Heart right ventricle (tissue), 16 donors: ENCODE measurements at places on chromosomes 12 and 14. TPM values are rescaled to one million over a fixed set of nuclear protein-coding genes. Genes with fewer than 3 reads are reported as not detected.

DNA sequence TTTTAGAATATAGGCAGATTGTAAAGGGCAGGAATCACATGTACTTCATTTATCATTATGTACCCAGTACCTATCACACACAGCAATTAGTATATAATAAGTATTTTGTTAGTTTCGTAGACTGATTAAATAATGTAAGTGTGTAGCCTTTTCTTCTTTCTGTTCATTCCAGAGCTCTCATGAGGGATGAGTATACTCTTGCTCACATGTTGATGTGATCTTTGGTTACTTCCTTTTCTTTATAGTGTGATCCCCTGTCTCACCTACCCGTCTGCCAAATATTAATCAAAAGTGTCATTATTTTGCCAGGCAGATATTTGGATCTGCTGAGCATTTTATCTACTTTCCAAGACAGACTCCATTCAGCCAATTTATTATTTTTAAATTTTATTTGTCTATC, 156.1 kb downstream of the PCNX1 start:
- no peak overlapping the region for H3K27ac ChIP-seq
- H3K36me3 ChIP-seq: no peaks in the 10 kb centered on the region
- H3K4me1 ChIP-seq: no peaks in the 10 kb centered on the region
- H3K27me3 ChIP-seq: no peaks in the 10 kb centered on the region
- H3K4me3 ChIP-seq: no peak overlapping the region
- no peak for DNase-seq

DNA sequence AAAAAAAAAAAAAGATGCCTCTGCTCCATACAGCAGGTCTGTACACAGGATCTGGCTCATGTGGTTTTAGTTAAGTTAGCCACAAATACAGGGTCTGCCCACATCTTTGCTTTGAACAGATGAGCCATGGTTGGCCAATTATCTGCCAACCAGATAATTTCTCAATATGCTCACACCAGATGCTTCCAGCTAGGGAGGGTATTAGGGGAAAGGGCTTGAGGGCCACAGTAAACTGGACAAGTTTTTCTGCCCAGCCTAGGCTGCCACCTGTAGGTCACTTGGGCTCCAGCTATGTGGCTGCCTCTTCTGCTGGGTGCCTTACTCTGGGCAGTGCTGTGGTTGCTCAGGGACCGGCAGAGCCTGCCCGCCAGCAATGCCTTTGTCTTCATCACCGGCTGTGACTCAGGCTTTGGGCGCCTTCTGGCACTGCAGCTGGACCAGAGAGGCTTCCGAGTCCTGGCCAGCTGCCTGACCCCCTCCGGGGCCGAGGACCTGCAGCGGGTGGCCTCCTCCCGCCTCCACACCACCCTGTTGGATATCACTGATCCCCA, 776 bp downstream of the RDH5 start:
- no peaks in the 10 kb centered on the region for H3K27me3 ChIP-seq
- peaks cover 88% of the 10 kb centered on the region for H3K4me1 ChIP-seq
- peak overlapping the region; percentile 89 for H3K27ac ChIP-seq
- H3K36me3 ChIP-seq: no peaks in the 10 kb centered on the region
- DNase-seq: no peak

Gene CRIP2
- 873 TPM for total RNA-seq

GRCh38 chr14:95346820-95347219, 27.1 kb upstream of the CLMN start:
- no peak overlapping the region for H3K27ac ChIP-seq
- H3K36me3 ChIP-seq: no peaks in the 10 kb centered on the region
- H3K4me3 ChIP-seq: no peak overlapping the region
- no peak for DNase-seq
- no peaks in the 10 kb centered on the region for H3K27me3 ChIP-seq
- H3K4me1 ChIP-seq: no peaks in the 10 kb centered on the region

DNA sequence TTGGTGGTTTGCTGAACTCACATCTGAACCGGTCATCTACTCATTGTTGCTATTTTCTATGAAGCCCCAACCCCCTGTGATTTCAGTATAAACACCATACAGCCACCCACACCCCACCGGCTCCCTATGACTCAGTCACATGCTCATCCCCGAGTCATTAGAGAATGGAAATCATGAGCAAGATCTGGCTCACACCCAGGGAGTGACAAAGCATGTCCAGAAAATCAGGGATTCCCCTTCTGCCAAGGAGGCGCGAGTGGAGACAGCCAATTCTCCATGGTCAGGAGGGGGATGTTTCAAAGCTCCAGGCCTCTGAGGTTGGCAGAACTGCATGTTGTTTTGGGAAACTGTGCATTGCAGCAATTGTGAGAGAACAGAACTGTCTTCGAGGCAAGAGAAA, 657.5 kb upstream of the TBX3 start:
- H3K4me3 ChIP-seq: no peak overlapping the region
- H3K36me3 ChIP-seq: no peaks in the 10 kb centered on the region
- H3K27me3 ChIP-seq: no peaks in the 10 kb centered on the region
- DNase-seq: peak; percentile 81
- peak overlapping the region; percentile 76 for H3K27ac ChIP-seq

DNA sequence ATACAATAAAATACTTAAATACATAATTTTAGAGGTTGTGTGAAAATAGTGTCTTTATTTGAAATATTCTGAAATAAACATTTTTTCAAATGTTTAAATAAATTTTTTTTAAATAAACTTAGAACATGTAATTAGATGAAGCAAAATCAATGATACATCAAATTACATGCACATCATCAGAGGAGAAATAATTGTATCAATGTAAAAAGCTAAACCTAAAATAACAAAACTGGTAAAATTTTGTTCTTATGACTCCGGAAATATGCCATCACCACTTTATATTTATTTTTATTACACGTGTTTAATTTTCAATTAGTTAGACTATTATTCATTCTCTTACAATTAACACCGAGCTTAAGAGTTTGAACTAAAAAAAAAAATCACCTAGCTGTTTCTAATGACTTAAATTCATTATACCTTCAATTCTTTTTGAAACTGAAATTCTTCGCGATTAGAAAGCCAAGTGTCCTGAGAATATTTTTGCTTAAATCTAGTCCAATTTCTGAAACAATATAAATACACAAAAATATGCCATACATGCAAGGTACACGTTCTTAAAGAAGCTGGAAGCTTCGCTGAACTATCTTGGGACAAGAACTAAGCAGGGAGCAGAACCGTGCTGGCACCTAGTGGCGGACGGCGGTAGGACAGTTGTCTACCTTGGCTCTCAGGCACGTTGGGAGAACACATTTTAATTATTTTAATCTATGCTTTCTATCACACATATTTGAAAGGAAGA, 230.5 kb downstream of the SLC25A21 start:
- no peak overlapping the region for H3K4me3 ChIP-seq
- no peaks in the 10 kb centered on the region for H3K4me1 ChIP-seq
- H3K27ac ChIP-seq: no peak overlapping the region
- H3K27me3 ChIP-seq: no peaks in the 10 kb centered on the region

DNA sequence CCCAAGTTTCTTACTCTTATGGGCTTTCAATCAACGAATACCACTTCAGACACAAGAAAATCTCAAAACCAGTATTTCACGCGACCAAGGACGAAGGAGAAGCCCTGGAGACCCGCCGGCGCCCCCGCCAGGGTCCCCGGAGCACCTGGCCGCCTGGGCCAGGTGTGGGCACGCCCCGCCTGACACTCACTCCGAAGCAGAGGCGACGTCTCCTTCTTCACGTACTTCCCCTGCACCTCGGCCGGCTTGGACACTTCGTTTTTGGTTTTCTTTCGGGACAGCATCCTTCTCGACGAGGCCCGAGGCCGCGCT, 466 bp downstream of the SAV1 start:
- no peak for DNase-seq
- H3K4me3 ChIP-seq: peak overlapping the region; percentile 36
- peaks cover 39% of the 10 kb centered on the region for H3K4me1 ChIP-seq
- no peaks in the 10 kb centered on the region for H3K27me3 ChIP-seq
- peaks cover 10% of the 10 kb centered on the region for H3K36me3 ChIP-seq
